ENCODE measurements at places on chromosomes 12 and 14. TPM values are rescaled to one million over a fixed set of nuclear protein-coding genes. Genes with fewer than 3 reads are reported as not detected.

DNA sequence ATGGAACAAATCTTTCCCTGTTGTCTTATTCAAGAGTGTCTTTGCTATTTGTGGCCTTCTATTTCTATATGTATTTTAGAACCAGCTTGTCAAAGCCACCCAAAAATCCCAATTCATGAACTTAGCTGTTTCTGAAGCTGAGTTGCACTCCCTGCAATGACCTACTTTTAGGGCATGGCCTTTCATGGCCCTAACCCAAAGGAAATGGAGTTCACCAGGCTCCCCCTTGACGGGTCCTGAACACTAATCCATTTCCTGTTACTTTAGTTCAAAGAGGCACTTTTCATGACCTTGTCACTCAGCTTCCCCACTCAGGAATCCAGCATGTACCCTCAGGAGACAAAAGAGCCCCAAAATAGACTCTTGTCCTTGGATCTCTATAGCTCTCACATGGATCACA is 7.6 kb downstream of the TMED8 start:
- DNase-seq = no peak
- no peak overlapping the region for H3K4me3 ChIP-seq
- H3K4me1 ChIP-seq = no peaks in the 10 kb centered on the region
- no peaks in the 10 kb centered on the region for H3K36me3 ChIP-seq
- H3K27me3 ChIP-seq = no peaks in the 10 kb centered on the region
- H3K27ac ChIP-seq = no peak overlapping the region

- no peaks in the 10 kb centered on the region for H3K36me3 ChIP-seq
- H3K27me3 ChIP-seq = no peaks in the 10 kb centered on the region
- no peak overlapping the region for H3K4me3 ChIP-seq
- DNase-seq = no peak
Measured at GRCh38 chr12:19052689-19053088, 76.8 kb upstream of the PLEKHA5 start.

DNA sequence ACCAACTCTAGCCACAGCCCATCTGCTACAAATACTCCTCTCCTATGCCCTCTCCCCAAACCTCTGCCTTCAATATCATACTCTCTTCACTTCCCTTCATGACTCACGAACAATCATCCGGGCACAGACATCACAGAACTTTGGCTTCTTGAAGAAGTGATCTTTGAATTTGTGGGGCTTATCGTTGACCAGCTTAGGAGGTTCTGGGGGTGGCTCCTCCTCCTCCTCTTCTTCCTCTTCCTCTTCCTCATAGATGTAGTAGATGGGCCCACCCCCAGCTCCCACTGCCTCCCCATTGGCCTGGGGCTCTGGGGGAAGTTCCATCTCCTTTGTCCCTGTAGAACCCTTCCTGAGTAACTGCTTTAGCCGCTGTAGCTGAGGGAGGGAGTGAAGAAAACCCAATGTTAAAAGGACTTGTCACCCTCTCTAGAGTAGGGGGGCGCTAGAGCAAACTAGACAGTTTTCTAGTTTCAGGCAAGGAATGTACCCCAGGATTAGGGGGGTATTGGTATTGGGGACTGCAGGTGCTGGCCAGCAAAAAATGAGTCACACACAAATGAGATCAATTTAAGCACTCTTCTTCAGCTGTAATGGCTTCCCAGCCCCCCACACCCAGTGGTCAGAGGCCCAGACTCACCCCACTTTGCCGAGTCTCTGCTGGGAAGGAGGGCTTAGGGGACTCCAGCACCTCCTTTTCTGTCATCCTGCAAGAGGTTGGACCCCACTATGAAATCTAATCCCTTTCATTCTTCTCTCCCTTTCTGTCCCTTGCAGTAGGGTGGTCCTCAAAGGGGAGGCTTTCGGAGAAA is 1.8 kb downstream of the STAC3 start:
- no peaks in the 10 kb centered on the region for H3K36me3 ChIP-seq
- no peaks in the 10 kb centered on the region for H3K4me1 ChIP-seq
- DNase-seq = no peak
- H3K27me3 ChIP-seq = peaks cover 5% of the 10 kb centered on the region
- no peak overlapping the region for H3K27ac ChIP-seq

Gene LHX5
- 0.10 TPM for polyA plus RNA-seq

DNA sequence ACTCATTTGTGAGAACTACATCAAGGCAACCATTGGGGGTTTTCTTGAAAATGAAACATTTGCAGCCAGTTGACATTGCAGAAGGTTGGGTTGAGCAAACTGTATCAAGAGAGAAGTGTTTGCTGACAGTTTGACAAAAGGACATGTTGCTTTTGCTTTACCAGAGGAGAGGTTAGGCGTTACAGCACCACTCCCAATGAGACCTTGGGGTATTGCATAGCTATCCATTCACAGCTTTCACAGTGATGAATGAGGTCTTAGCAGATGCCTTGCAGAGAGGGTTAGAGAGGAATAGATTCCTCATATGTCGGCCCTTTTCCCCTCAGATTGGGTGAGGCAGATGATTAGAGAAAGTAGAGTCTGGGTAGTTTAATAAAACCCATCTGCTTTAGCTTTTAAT is 988.9 kb upstream of the FLRT2 start:
- H3K27ac ChIP-seq = no peak overlapping the region
- no peak overlapping the region for H3K4me3 ChIP-seq
- DNase-seq = no peak
- no peaks in the 10 kb centered on the region for H3K27me3 ChIP-seq
- no peaks in the 10 kb centered on the region for H3K36me3 ChIP-seq

Measured in keratinocyte (primary cell).